Inflammatory macrophage (primary cell): ENCODE measurements at places on chromosomes 12 and 14.

DNA sequence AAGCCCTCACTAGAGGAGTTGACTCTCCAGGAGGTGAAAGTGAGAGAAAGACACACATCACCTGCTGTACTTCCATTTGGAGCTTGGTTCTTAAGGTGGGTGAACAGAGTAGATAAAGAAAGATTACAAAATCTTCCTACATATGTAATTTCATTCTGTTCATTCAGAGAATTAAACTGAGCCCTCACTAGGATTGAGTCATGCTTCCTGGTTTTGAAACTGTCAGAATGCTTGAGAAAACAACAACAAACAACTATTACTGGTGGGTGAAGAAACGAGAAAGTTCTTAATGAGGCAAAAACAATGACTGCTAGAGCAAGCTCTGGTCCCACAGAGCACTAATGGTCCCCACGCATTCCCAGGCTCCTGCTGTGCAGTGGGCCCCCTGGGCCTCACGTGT, 841.7 kb downstream of the VRK1 start:
- DNase-seq, result no peak

- no peak for DNase-seq
Observed at GRCh38 chr14:51107801-51108200, 12.9 kb upstream of the TRIM9 start.

GRCh38 chr12:107873223-107873622, 98.7 kb downstream of the ASCL4 start:
- DNase-seq, result no peak

GRCh38 chr14:97056086-97056485, 258.9 kb downstream of the VRK1 start:
- no peak for DNase-seq

GRCh38 chr14:31059152-31059924, 33.2 kb upstream of the STRN3 start:
- DNase-seq, result peak; percentile 87

DNA sequence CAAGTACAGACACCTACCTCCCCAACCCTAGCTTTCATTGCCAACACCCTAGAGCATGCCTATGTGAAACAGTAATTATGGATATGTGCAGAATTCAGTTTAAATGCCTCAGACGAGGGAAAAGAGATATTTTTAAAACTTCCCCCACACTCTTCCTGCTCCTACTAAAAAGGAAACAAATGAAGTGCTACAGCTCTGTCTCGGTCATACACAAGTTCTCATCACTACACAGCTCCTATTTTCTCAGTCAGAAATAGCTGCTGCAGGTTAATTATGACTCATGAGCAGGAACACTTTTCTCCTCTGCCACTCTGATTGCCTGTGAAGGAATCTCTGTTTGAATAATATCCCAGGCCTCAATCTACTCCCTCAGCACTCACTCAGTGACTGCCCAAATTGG, 703.6 kb upstream of the FLRT2 start:
- no peak for DNase-seq

DNA sequence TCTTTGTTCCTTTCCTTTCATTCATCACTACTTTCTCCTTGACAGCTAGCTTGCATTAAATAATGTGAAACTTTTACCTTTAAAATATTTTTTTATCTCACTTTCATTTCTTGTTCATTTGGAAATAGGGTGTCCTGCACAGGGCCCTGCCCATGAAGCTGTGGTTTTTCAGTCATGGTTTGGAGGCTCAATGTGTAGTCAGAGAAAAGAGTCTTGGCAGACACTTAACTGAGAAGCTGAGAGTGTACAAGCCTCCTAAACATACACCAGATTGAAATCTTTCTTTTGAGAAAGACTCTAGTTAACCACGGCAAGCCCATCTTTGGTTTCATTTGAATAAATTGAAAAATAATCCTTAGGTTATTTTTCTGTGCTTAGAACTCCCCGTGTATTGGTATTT, 74.2 kb downstream of the KICS2 start:
- DNase-seq, result no peak

GRCh38 chr14:105467249-105467941, 7.2 kb upstream of the CRIP2 start:
- DNase-seq, result no peak

DNA sequence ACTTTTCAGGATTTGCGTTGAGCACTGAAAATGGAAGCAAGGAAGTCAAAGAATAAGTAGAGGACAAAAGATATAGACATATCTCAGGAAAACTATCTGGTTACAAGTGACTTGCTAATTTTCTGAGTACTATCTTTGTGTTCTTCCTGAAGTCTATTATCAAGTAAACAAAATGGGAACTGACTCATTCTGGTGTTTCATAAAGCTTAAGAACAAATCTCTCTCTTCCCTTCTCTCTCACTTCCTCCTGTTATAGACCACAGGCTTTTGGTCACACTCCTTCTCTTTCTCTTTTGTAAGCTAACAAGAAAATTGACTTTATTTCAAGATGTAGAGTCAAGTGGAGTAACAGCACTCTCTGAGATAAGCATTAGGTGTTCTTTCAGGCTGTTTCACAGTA, 406.6 kb upstream of the SYT1 start:
- peak; percentile 27 for DNase-seq

DNA sequence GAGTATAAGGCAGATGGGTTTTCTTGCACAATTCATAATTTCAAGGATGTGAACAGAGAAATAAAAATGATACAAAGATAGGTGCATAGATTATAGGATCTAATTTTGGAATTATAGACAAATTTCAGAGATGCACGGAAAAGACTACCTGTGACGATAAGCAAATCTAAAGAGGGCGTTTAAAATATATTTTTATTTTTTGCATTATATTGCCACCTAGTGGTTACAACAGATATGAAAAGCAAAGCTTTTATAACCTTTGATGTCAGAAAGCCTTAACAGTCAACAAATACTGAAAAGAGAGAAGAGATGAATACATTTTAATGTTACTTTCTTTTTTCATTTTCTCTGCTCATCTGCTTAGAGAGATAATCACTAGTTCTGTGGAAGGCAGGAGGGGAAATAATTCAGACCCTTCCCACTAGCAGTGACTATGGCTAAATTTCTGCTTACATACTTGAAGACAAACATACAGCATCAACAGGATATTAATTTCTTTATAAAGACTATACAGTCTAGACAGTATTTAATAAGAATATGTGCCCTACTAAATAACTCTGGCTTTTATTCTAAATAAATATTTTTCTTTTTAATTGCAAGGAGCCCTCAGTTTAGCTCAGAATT, 46.3 kb downstream of the NTS start:
- peak; percentile 58 for DNase-seq

DNA sequence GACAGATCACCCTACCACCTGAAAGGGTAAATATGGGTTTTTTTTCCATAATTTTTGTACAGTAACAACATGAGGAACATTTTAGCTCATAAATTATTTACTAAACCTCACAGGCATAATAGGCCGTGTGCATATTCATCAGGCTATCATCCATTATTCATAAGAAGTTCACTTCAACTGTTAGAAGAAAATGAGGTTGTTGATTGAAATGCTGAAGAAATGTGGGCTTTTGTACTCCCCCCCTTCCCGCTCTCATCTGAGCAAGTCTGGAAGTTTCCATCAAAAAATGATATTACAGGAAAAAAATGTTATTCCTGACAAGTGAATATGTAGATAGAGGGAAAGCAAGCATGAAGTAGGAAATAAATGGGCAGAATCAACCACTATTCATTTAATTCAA, 7.9 kb upstream of the POU6F1 start:
- no peak for DNase-seq

DNA sequence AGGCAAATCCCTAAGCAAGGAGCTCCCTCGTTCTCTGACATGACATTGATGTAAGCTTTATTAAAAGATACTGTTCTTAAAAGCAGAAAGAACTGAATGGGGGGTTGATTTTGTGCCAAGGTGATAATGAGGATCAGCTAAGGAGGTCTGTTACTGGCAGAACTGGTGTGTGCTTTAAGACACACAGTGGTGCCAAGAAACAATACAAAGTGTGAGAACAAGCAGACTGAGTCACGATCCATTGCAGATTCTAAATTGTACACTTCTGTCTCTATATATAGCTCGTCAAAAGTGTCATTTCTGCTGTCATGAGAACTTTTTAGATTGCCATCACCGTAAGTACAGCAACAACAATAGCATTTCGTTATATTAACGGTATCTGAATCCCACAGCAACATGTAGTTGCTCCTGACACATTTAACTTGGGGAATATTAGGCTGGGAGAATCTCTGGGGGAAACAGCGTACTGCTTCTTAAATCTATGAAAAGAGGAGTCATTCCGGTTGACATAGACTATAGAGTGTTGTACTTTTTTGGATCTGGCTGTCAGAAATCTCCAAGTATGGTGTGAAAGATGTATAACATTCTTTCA, 151.3 kb upstream of the PRKD1 start:
- no peak for DNase-seq

- DNase-seq, result peak; percentile 9
Observed at GRCh38 chr12:109714141-109714912, 702 bp downstream of the FAM222A start.

GRCh38 chr12:120584343-120585149, 3.3 kb upstream of the POP5 start:
- peak; percentile 50 for DNase-seq

GRCh38 chr12:101939856-101940265, 62.5 kb downstream of the DRAM1 start:
- peak; percentile 72 for DNase-seq

- DNase-seq, result no peak
Observed at GRCh38 chr12:31031951-31032335, 41.7 kb upstream of the DDX11 start.

GRCh38 chr14:52443506-52443905, 108.8 kb downstream of the TXNDC16 start:
- DNase-seq, result no peak

DNA sequence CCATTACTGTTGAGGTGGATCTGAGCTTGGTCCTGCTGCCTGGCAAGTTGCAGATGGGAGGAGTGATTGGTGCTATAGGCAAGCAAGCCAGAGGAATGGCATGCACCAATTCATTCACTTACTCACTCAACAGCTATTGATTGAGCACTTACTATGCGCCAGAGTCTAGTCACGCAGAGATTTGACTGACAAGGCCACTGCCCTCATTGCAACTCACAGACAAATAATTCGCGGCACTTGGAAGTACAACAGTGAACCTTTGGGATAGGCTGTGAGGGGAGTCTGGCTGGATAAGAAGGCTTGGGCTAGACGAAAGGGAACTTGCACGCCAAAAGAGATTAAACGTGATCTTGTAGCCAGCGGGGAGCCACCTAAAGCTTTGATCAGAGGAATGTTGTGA, 96.2 kb downstream of the NEDD1 start:
- DNase-seq, result no peak

DNA sequence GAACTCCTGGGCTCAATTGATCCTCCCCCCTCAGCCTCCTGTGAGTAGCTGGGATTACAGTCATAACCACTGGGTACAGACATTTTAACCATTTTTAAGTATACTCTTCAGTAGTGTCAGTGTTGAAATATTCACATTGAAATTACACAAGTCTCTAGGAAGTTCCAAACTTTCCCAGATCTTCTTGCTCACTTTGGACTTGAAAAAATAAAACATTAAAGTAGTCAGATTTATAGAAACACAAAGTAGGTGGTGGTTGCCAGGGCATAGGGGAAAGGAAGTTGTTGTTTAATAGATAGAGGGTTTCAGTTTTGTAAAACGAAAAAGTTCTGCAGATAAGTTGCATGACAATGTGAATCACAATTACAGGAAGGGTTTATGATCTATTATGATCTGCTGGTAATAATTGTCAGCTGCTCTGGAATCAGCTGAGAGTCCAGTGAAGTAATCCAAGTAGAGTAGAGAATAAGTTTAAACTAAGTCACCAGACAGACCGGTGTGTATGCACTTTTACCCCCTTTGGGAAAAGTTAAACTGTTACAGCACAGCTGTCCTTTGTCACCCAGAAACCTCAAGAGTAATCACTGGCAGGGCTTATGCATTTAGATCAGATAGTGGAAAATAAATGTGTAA, 27.4 kb downstream of the PCNX1 start:
- peak; percentile 73 for DNase-seq

DNA sequence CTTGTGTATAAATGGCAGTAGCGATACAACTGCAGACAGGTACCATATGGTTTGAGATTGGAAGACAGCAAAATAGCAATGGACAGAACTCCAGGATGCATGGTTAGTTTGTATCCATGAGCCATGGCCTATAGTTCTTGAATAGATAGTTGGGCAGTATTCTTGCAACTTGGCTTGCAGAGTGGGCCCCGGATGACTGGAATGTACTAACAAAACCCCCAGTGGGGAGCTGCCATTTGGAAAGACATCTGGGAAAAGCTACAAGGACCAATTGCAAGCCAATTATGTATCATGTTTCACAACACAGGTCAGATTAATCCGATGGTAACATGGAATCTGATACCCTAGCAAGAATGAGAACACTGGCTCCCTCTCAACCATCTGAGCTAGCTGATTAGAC, 279.6 kb downstream of the RERGL start:
- DNase-seq, result no peak

DNA sequence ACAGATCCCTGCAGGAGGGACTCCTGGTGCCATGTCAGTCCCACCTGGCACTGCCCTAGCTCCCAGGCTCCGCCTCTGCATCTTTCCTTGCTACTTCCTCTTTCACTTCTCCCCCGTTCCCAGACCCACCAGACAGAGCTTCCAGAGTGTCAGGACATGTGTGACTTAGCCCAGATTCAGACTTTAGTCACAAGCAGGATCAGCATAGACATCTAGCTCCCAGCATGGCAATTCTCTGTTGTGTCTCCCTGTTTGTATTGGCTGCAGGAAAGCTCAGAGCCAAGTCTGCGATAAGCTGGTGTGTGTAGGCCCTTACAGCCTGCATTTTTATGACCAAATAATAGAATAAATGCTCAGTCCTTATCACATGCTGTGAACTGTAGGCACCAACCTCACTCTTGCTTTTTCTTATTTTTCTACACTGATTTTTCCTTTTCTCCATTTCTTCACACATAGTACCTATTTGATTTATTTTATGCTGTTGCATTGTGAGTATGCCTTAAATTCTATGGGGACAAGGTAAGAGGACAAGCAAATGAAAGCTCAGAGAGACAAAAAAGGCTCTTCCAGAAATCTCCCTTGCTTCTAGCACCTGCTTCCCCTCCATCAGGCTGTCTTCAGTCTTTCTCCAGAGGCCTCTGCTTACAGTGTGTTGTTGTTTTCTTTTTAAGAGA, 5.9 kb downstream of the DHRS2 start:
- peak; percentile 29 for DNase-seq

DNA sequence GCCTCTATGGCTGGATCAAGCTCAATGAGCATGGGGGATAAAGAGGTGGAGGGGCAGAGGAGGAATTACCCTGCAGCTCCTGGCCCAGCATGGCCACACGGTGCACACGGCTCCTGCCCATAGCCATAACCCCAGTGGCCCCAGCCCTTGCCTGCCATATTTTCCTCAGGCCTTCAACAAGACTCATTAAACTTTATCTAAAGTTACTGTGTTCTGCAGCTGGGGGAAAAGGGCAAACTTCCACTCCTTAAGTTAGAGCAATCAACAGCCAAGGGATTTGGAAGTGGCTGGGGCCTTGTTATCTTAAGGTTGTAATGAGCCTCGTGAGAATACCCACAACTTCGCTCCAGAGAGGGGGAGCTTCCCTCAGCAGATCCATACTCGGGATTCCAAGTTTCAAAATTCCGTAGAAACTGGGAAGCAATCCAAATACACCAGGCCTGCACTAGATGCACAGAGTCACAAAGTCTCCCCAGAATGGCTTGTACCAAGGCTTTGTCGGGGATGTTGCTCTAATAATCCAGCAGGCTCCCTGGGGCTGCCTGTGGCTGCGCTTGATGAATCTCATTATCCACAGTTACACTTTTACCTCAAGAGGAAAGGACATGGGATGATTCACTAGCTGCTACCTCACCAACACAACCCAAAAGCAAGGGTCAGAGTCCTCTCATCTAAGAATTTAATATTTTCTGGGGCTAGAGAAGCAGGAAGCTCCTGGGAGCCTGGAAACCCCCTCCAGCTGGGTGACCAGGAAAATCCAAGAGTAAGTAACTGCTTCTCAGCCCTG, 13.0 kb upstream of the OR6J1 start:
- DNase-seq, result no peak

GRCh38 chr14:90556666-90557450, 160.0 kb downstream of the CALM1 start:
- no peak for DNase-seq
